ENCODE measurements at places on chromosomes 2 and 18.

GRCh38 chr2:200188876-200189275 lies 117.6 kb upstream of the SPATS2L start:
- DNase-seq, result no peak

DNA sequence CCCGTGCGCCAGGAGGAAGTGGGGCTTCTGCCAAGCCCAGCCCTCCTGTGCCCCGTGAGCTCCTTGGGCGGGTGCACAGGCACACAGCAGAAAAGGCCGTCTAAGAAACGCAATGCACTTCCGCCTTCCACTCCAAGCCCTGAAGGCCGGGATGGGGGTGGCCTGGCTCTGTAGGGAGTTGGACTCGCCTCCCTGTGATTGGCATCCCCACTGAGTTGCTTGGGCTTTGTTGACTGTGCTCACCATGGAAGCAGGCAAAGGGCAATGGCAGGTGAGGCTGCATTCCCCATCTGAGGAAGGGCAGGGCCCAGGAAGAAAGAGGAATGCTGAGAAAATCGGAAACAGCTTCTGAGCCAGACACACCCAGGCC lies 66.8 kb downstream of the CRACDL start:
- no peak for DNase-seq

GRCh38 chr18:66136039-66136438 lies 385.2 kb downstream of the CDH7 start:
- no peak for DNase-seq

DNA sequence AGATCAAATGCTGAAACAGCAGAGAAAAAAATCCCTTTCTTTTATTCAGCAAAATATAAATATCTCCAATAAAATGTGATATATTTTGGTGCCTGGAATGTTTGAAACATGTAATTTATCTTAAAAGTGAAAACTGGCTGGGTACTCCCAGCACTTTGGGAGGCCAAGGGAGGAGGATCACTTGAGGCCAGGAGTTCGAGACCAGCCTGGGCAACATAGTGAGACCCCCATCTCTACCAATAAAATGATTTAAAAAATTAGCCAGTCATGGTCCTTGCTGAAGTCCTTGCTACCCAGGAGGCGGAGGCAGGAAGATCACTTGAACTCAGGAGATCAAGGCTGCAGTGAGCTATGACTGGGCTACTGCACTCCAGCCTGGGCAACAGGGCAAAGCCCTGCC lies 8.6 kb downstream of the SH3YL1 start:
- no peak for DNase-seq

DNA sequence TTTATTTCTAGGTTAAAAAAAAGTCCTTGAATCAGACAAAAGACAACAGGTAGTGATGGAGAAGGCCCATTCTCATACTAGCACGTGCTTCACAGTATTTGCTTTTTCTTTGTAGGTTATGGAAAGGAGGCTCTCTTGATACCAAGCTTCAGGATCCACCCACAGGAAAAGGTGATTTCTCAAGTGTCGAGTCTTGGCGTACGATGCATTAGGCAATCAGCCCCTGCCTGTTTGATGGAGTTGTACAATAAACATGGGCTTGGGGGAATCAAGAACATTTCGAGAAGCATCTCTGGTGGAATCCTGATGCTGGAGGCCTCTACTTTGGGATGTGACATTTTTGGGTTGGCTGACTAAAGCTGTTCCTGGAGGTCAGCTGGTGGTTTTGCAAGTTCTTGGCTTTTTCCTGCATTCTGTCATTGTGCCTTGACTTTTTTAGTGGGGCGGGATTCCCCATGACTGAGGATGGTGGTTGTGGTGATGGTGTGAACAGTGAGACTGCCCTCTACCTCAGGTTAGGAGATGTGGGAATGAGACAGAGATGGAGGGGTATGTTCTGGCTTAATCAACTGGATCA lies 231.5 kb upstream of the SPRED2 start:
- DNase-seq, result no peak

GRCh38 chr2:40028792-40029488 lies 249.9 kb upstream of the THUMPD2 start:
- no peak for DNase-seq

DNA sequence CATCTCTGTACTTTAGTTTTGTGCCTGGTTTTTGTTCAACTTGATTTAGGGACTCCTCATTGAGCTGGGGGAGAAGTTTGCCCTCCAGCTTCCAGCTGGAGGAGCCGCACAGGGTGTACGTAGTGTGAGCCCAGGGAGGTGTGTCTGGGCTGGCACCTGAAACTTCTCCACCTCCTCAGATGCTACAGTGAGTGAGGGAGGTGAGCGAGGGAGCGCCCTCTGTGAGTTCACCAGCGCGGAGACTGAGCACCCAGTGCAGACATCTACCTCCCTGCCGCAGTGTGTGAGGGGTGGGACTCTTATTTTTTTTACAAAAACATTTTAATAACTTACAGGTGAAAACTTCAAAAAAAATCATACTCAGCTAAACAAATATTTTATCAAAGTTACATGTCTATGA lies 204.2 kb upstream of the HS6ST1 start:
- DNase-seq, result no peak

DNA sequence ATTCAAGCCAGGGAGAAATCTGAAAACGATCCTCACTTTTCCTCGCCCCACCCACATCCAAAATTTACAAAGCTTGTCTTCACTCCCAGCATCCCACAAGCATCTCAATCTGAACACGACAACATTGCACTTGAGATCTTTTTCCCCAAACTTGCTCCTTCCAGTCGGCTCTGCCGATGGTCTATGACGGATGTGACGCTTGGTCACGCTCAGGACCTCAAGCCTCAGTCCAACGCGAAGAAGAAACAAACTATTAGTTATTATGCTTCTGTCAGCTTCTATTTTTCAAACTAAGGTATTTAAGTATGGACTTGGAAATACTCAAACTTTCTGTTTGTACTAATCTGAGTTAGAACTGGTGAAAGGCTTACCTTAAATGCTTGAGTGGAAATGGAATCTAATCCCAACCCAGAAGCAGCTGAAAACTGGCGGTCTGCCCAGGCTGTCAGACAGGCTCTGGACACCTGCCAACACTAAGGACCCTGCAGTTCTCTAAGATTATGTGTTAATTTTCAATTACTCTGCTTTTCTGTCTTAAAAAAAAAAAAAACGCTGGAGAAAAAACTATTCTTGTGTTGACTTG lies 132.1 kb upstream of the DNMT3A start:
- no peak for DNase-seq

Data from activated T-cell treated with anti-CD3 and anti-CD28 coated beads, Interleukin-2, amount 50 U/mL, for 4 hours (primary cell).